ENCODE measurements at places on chromosomes 5 and 9.
A peak's percentile ranks its signal among the peaks of the same experiment; 100 is the strongest.

DNA sequence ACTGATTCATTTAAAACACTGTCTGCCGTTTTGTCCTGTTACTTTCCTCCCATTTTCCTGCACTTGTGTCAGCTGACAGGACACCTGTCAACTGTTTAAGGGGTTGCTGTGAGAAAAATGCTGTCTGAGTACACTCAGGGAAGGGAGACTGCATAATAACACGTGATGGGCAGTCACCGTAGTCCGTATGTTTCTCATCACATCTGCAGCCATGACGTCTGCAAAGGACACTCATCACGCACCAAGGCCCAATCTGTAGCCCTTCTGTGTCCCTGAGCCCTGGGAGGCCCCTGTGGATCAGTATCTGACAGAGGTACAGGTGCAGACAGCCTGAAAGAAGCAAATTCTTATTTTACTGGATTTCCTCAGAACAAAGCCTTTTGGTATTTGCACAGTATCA is 396.3 kb downstream of the YTHDC2 start:
- no peak for DNase-seq

- DNase-seq, result no peak
These were observed 74.8 kb downstream of the NLN start for GRCh38 chr5:65796751-65797316.

GRCh38 chr5:139767960-139768359 is 27.6 kb upstream of the PSD2 start:
- no peak for DNase-seq

- DNase-seq, result no peak
These were observed 615.6 kb downstream of the ZNF608 start for GRCh38 chr5:124130816-124131215.

GRCh38 chr9:96163712-96164111 is 138.3 kb downstream of the HSD17B3 start:
- no peak for DNase-seq

DNA sequence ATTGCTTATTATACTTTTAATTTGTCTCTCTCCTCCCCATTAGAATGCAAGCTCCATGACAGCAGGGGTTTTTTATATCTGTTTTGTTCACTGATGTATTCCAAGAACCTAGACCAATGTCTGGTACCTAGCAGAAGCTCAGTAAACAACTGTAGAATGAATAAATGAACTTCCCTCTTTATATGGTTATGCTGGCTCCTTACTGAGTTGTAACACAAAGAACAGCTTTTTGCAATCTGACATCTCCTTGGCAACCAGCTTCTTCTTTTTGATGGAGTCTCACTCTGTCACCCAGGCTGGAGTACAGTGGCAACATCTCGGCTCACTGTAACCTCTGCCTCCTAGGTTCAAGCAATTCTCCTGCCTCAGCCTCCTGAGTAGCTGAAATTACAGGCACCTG is 13.6 kb downstream of the TRMO start:
- no peak for DNase-seq

GRCh38 chr9:6212722-6213375 is 2.8 kb upstream of the IL33 start:
- no peak for DNase-seq

GRCh38 chr5:83817591-83817990 is 96.9 kb upstream of the HAPLN1 start:
- no peak for DNase-seq

- no peak for DNase-seq
These were observed 56.6 kb downstream of the CAMSAP1 start for GRCh38 chr9:135850737-135851136.

DNA sequence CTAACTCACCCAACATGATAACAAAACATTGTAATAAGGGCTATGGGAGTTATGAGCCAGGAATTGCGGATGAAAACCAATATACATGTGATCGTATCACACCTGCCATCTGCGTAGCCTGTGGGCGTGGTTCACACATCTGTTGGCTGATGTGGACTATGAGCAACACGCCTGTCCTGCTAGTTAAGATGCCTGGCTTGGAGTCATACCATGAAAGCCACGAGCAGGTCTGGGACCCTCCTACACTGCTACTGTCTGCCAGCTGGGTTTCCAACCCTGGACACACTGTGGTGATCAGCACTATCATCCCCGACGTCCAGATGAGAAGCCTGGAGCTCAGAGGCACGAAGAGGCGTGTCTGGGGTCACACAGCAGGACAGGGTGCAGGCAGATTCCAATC is 40.2 kb downstream of the STK10 start:
- DNase-seq, result no peak

DNA sequence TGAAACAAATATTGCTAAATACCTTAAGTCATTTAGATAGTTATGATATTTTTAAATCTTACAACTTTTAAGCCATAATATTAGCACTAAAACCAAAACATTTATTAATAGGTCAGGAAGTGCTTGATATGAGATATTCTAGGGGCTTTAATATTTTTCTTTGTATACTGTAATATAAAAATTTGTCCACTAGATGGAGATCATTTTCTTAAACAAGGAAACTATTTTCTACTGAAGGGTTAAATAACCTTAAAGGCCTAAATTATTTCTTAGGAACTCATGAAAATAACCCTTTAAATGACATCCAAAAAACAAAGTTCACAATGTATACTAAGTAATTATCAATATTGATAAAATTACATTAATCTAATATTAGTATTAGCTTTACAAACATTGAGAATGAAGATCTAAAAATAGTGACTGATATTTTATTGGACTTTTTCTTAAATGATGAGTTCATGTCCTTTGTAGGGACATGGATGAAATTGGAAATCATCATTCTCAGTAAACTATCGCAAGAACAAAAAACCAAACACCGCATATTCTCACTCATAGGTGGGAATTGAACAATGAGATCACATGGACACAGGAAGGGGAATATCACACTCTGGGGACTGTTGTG is 635.7 kb downstream of the RAB3C start:
- no peak for DNase-seq

- DNase-seq, result no peak
These were observed 32.6 kb downstream of the SSBP2 start for GRCh38 chr5:81718300-81718699.

DNA sequence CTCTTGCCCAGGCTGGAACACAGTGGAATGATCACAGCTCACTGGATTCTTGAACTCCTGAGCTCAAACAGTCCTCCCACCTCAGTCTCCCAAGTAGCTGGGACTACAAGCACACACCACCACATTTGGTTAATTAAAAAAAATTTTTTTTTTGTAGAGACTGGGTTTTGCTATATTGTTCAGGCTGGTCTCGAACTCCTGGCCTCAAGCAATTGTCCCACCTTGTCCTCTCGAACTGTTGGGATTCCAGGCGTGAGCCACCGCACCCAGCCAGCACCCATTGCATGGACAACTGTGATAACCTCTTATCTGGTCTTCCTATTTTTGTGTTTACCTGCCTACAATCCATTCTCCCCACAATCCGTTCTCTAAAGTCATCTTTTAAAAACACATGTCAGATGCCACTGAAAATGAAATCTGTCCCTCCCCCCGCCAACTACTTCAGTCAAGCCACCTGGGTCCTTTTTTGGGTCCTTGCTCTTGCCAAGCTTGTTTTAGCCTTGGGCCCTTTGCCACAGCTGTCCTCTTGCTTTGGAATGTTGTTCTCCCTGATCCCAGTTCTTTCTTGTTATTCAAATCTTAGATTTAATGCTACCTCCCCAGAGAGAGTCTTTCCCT is 250.5 kb downstream of the PIK3R1 start:
- DNase-seq, result no peak

GRCh38 chr9:109816490-109816889 is 36.5 kb downstream of the PALM2AKAP2 start:
- DNase-seq, result no peak

GRCh38 chr5:9015937-9016270 is 530.0 kb downstream of the SEMA5A start:
- no peak for DNase-seq

DNA sequence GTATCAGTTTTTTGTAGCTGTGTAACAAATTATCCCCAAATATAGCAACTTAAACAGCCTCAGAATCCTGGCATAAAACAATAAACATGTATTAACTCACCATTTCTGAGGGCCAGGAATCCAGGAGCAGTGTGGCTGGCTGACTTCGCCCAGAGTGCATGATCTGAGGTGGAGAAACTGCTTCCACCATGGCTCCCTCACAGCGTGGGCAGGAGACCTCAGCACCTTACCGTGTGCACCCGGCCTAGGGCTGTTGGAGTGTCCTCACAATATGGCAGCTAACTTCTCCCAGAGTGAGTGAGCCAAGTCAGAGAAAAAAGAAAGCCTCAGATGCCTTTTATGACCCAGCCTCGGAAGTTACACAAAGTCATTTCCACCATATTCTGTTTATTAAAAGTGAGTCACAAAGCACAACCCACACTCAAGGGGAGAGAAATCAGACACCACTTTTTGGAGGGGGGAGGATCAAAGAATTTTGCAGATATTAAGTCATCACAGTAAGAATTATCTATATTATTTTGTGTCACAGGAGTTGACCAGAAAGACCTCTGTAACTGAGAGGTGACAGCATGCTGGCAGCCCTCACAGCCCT is 59.6 kb downstream of the TSTD2 start:
- no peak for DNase-seq

- DNase-seq, result no peak
These were observed 12.4 kb downstream of the POLK start for GRCh38 chr5:75524071-75524470.

DNA sequence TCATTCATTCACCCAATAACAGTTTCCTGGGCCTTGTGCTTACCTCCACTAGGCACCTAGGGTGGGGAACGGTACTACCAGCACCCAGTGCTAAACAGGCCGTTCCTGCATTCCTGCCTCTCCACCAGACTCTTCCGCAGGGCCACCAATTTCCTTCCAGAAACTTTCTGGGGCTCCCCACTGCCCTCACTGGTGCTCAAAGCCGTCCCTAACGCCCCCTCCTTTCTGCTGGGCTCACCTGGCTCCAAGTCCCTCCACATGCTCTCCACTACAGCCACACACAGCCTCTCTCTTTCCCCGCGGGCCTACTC is 1.4 kb downstream of the PHF19 start:
- DNase-seq, result no peak

GRCh38 chr5:8949908-8950307 is 596.0 kb downstream of the SEMA5A start:
- DNase-seq, result no peak

- DNase-seq, result peak; percentile 58
These were observed 3.6 kb upstream of the RGS7BP start for GRCh38 chr5:64502196-64502595.

DNA sequence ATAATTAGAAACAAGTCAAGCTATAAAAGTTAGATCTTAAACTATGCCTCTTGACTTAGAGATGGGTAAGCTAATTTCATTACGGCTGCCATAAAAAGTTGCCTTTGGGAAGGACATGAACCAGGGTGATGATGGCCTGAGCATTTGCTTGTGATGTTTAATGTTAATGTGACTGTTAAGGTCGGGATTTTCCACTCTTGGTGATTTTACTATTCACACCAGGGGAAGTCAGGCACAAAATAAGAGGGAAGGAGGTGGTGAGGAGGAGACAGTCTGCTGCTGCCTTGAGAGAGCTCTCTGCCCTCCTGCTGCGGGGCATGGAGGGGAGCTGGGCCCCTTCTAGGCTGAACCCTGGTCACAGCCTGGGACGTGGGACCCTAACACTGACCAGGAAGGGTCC is 34.4 kb downstream of the AHRR start:
- no peak for DNase-seq

GRCh38 chr5:159873680-159874079 is 42.6 kb upstream of the ADRA1B start:
- DNase-seq, result no peak

GRCh38 chr9:90929626-90930025 is 128.0 kb downstream of the SYK start:
- no peak for DNase-seq

- DNase-seq, result no peak
These were observed 1.6 kb upstream of the LMAN2 start for GRCh38 chr5:177353093-177353492.

DNA sequence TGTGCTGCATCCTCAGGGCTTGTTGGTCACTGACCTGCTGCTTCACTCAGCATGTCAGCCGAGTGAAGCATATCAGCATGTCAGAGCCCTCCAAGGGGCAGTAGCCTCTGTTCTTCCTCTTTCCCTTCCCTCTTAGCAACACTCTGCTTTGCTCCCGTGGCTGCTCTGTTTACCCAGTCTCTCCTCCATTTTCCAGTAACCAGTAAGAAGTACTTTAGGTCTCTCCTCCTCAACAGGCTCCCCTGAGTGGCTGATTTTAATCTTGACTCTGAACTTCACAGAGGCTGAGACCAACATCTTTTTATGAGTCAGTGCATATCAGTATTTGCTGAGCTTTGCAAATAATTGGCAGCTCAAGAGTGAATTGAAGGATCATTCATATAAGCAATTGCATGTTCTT is 18.6 kb upstream of the ADRB2 start:
- DNase-seq, result peak; percentile 51

DNA sequence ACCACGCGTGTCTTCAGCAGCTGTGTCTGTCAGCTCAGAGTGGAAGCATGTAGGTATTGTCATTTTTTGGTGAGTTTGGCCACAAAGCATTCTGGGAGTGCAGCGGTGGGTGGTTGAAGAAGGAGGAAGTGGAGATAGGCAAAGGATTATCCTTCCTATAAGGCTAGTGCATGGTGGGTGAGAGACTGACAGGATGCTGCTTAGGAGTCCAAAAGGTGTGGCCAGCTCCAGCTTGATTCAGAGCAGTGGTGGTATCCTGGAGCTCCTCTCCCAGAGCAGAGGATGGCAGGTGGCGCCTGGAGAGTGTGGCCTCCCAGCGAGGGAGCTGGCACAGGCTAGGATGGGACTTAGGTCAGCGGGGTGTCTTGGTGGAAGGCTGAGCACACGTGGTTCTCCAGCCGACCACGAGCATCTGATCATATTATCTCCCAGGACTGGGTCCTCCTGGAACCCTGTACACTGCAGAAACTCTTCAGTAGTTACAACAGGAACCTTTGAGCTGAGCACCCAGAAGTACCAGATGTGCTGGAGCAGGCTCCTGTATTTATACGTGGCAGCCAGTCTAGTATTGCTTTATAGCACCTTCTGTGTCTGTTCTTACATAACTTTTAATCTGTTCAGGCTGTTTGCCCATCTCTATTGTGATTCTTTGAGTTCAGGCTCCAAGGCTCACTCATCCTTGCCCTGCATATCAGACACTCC is 29.6 kb downstream of the MAML1 start:
- no peak for DNase-seq

- DNase-seq, result no peak
These were observed 9.4 kb downstream of the HNRNPAB start for GRCh38 chr5:178213748-178214151.

DNA sequence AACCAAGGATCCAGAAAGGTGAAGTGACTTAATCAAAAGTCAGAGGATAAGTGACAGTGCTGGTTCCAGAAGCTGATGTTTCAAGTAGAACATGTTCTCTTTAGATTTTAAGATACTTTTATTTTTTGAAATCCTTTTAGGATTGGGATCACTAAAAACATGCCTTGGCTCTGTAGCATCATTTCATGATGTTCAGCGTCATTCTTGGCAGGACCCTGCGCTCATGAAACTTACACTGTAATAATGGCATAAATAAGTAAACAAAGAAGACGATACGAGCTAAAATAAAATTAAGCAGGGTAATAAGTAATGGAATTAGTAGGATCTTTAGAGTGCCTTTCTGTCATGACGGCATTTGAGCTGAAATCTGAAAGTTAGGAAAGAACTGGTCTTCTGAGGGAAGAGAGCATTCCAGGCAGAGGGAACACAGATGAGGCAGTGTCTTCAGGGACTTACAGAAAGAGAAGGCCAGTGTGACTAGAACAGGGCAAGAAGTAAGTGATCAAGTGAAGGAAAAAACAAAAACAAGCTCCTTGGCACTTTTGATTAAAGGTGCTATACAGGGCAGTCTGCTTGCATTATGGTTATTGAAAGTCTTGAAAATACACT is 19.9 kb downstream of the CTNNA1 start:
- no peak for DNase-seq
